ENCODE measurements at places on chromosomes 2 and 18. TPM values are rescaled to one million over a fixed set of nuclear protein-coding genes. Genes with fewer than 3 reads are reported as not detected.

OSBPL6 gene
- polyA plus RNA-seq: 8.1 TPM

DSC1 gene
- 48.9 TPM for polyA plus RNA-seq

PAIP2B gene
- 7.3 TPM for polyA plus RNA-seq

SERPINB5 gene
- not detected for polyA plus RNA-seq

IL36A gene
- not detected for polyA plus RNA-seq

SRD5A2 gene
- polyA plus RNA-seq: 0.04 TPM

SOX11 gene
- 26.3 TPM for polyA plus RNA-seq

LRP1B gene
- 2.1 TPM for polyA plus RNA-seq

SLC4A3 gene
- polyA plus RNA-seq: 9.2 TPM

RUFY4 gene
- polyA plus RNA-seq: not detected

NYAP2 gene
- 0.18 TPM for polyA plus RNA-seq

SERPINB10 gene
- polyA plus RNA-seq: 0.84 TPM

DNA sequence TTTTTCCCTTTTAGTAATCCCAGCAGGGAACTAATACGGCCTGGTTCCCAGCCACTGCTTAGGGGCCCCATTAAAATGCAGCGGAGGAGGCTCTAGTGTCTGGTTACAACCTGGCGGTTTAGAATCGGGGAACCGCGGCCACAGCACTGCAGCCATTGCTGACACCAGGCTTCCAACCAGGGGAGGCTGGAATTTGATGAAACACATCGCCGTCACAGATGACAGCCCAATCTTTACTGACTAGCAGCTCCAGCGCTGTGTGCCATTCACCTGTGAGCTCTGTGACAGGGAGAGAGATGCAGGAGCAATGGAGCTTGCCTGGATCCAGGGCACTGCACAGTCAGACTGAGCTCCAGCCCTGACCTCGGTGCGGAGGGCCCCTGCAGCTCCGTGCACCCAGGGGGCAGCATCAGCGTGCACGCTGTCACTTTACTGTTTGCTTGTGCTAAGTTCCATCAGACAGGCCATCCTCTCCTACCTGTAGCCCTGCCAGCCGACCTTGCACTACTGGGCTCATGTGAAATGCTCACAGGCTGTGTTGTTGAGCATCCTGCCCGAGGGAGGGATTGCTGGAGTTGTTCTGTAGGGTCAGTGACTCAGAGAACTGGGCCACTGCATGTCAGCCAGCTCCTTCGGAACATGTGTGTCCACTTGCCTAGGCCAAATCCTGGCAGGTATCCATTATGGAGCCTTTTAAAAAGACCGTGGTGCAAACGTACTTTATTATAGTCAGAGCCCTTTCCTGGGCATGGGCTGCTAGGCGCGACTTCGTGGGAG lies 203.5 kb downstream of the SEPTIN10 start:
- DNase-seq: peak; percentile 25

DNA sequence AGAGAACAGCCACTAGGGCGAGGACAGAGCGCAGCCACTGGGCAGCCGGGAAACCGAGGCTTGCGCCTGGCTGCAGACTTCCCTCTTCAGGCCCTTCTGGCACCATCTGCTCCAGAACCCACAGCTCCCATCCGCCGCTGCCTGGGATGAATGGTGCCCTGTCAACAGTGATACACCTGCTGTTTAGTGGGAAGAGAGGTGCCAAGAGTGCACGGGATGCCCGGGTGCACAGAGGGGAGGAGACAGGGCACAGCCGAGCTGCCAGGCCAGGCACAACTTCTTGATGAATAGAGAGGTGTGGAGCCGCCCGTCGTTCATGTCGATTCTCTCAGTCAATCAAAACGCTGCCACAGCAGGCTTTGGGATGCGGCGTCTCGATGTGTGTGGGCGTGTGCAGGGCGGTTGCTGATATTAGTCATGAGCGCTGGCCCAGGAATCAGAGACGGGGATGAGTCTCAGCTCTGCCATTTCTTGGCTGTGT lies 39.5 kb downstream of the RRM2 start:
- DNase-seq: no peak

DNA sequence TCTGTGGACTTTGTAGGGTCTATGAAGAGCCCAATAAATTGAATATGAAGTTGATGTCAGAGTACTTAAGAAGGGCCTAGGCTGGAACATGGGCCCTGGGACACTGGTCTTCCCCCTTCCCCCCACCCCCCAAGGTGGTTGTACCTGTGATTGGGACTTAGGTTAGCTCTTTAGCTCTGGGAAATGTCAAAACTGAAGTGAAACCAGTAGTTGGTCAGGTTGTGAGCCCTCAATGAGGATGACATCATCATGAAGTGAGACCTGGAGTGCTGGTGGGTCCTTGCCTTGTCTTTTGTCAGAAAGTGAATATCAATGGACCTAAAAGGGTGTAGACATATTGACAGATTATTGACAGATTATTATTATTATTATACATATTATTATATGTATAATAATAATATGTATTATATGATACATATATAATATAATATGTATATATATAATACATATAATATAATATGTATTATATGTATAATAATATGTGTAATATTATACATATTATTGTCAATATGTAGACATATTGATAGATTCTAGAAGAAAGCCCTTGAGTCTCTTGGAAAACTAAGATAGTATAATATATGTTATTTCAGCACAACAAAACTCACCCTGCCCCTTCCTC lies 5.4 kb downstream of the MARS2 start:
- no peak for DNase-seq

- DNase-seq: no peak
Measured at GRCh38 chr18:28903306-28903705, 726.4 kb upstream of the CDH2 start.

- DNase-seq: no peak
Measured at GRCh38 chr2:50535971-50536759, 495.8 kb downstream of the NRXN1 start.

DNA sequence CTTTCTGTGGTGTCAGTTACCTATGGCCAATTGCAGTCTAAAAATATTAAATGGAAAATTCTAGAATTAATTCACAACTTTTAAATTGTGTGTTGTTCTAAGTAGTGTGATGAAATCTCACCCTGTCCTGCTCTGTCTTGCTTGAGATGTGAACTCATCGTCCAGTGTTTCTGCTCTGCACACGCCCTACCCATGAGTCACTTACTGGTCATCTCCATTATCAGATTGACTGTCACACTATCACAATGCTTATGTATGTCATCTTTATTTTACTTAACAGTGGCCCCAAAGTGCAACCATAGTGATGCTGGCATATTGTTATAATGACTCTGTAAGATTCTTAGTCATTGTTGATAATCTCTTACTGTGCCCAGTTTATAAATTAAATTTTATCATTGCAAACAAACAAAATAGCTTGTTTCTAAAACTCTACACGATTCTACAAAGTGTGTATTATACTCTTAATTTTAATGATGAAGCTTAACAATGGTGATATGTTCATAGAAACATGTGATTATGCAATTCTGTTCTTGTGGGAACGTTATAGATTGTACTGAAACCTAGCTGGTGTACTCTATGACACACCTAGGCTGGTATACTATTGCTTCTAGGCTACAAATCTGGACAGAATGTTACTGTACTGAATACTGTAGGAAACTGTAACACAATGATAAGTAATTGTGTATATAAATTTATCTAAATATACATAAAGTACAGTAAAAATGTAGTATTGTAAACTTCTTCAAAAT lies 1086.8 kb upstream of the PIK3C3 start:
- DNase-seq: no peak

DNA sequence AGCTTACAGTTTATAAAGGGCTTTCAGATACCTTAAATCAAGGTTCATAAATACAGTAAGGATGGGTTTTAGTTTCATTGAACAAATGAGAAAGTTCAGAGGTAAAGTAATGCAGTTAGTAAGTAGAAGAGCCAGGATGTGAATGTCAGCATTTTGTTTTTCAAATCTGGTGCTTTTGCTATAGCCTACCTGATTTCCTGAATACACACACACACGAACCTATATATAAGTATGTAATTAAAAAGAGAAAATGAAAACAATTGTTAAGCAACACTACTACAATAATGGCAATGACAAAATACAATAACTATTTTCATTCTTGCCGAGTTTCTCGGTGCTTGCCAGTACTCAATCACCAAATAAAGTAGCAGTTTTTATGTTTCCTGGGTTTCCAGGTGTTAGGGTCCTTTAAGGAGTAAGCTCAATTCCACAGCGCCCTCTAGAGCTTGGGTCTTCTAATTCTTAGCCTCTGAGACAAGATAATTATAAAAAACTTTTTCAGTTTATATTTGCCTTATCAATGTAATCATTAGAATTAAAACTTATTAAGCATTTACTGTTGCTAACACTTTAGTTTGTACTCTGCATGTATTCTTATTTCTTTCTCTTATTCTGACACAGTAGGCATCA lies 512.9 kb upstream of the ACVR2A start:
- DNase-seq: no peak

- no peak for DNase-seq
Measured at GRCh38 chr18:62935994-62936393, 220.7 kb downstream of the PHLPP1 start.

DNA sequence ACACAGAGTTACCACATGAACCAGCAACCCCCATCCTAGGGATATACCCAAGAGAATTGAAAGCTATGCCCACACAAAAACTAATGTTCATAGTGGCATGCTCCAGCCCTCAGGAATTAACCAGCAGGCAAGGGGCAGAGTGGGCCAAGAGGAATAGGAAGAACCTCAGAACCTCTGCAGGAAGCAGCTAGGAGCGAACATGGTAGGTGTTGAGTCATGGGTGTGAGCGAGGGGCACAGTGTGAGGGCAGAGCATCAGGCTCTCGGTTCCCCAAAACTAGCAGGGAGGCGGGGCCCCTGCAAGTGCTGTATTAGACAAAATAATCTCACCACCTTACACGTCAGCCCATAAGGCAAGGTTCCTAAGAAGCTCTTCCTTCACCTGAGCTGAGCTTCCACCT lies 5.6 kb upstream of the RUFY4 start:
- no peak for DNase-seq

DNA sequence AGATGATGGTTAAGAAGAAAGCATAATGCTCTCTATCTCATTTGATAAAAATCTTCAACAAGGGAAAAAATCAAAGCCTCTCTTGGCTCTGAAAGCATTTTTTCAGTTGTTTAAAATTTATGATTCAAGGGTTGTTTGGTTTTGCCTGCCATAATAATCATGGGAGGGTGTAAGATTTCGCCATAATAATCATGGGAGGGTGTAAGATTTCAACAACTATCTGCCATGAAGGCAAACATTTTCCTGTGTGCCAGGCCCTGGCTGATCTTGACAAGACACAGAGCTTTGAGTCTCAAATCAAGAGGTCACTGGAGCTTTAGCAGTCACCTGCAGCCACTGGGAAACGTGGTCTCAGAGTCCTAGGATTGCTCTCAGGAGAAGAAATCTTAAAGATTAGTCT lies 175.1 kb upstream of the PIEZO2 start:
- DNase-seq: no peak

GRCh38 chr18:8792688-8793316 lies 87.4 kb downstream of the MTCL1 start:
- no peak for DNase-seq

DNA sequence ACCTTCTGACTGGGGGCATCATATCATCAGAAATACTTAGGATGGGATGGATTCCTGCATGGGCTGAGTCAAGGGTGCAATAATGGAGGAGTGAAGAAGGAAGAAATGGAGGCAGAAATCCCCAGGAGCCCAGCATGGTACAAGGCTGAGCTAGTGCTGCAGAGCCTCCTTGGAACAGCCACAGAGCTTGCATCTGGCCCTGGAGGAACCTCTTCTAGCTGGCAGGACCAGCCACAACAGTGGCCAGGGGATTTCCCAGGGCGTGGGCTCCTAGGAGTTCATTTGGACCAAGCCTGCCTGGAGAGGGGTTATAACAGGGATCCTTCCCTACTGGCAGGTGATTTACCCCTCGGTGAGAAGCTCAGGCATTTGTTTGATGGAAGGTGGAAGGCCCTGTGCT lies 4.7 kb upstream of the IL37 start:
- no peak for DNase-seq

GRCh38 chr2:45700407-45701013 lies 49.0 kb downstream of the PRKCE start:
- no peak for DNase-seq

GRCh38 chr18:68874361-68874760 lies 76.5 kb downstream of the CCDC102B start:
- DNase-seq: peak; percentile 4

- no peak for DNase-seq
Measured at GRCh38 chr2:10283106-10284062, 19.3 kb upstream of the HPCAL1 start.

- no peak for DNase-seq
Measured at GRCh38 chr2:226137201-226137811, 662.3 kb downstream of the IRS1 start.

- no peak for DNase-seq
Measured at GRCh38 chr2:176114930-176115625, 1.5 kb upstream of the HOXD10 start.

DNA sequence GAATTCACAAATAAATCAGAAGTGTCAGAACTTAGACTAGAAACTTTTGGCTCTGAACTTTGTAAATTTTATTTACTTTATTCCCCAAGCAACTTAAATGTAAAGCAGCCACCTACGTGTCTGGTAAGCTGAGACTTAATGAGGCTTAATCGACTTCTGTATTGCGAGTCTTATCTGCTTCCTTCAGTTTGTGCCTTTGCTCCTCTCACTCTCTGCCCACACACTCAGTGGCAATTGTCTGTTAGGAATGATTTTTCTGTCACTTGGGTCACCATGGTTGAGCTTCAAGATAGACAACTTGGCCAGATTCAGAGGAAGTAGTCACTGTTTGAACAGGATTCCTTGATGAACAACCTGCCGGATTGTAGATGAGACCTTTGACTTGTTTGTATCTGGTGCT lies 691.4 kb upstream of the FSHR start:
- DNase-seq: no peak

Measured in muscle of arm (tissue), 14 donors.